ENCODE measurements at places on chromosomes 6 and 20.

- peak; percentile 19 for DNase-seq
These were observed 3.8 kb upstream of the EEF1A2 start for GRCh38 chr20:63502671-63503172.

- DNase-seq, result no peak
These were observed 22.1 kb downstream of the DEK start for GRCh38 chr6:18242062-18242851.

- no peak for DNase-seq
These were observed 1.4 kb upstream of the CLPSL2 start for GRCh38 chr6:35775031-35775430.

- DNase-seq, result no peak
These were observed 18.3 kb downstream of the BPIFB1 start for GRCh38 chr20:33301192-33301930.

- DNase-seq, result no peak
These were observed 254.7 kb downstream of the FARS2 start for GRCh38 chr6:5516036-5516435.

GRCh38 chr6:71452697-71453370 lies 164.2 kb downstream of the OGFRL1 start:
- DNase-seq, result no peak

DNA sequence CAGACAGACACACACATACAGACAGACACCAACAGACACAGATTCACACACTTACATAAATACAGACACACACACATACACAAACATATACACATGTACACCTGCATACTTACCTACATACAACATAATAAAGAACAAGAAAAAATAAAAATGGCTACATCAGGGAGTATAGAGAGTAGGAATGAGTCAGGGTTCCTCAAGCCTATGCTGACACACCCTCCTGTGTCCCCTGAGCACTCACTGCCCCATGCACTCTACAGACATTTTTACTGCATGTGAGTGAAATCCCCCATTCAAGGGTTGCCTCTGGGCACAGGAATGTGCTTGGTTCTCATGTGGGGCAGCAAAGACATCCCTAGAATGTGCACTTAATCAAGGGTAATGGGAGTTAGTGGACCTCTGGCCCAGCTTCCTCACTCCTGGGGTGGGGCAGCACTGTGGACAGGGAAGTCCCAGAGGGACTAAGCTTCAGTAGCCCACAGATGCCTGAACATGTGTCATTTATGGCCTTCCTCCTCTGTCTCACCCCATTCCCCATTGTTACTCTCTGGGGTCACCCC lies 185.9 kb upstream of the FOXA2 start:
- DNase-seq, result no peak

- DNase-seq, result no peak
These were observed 33.8 kb upstream of the LRRC1 start for GRCh38 chr6:53761036-53761435.

GRCh38 chr6:144844596-144844995 lies 559.5 kb downstream of the UTRN start:
- no peak for DNase-seq

DNA sequence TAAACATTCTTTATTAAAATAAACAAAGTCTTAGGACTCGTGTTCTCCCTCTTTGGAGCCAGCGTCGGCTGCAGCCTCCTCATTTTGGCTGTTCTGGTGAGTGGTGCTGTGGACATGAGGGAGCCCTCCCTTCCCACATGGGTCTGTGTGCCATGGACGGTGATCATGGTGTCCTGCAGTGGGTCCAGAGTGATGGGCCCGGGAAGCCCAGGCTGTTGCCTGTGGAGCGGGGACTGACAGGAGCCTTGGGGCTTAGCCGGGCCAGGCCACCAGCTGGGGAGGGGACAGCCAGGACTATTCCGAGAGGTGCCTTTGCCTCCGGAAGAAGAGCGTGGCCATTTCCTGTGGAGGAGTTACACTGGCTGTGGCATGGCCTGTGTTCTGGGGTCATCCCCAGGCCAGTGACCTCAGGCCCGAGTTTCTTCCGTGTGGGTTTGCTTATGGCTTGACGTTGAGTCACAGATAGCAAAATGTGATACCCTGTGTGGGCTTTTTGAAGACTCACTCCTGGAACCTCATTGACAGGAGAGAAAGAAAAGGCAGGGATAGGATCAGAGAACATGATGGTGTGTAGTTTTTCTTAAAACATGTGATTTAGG lies 153.4 kb downstream of the DTNBP1 start:
- DNase-seq, result no peak

GRCh38 chr6:32129297-32130088 lies 595 bp downstream of the FKBPL start:
- DNase-seq, result no peak

GRCh38 chr6:131182991-131183425 lies 47.7 kb downstream of the AKAP7 start:
- DNase-seq, result no peak

- DNase-seq, result no peak
These were observed 66.5 kb downstream of the DLGAP4 start for GRCh38 chr20:36372666-36373065.

- DNase-seq, result no peak
These were observed 38.9 kb upstream of the LAMP5 start for GRCh38 chr20:9475456-9475855.

GRCh38 chr20:41135888-41136679 lies 1.3 kb upstream of the PLCG1 start:
- DNase-seq, result no peak

DNA sequence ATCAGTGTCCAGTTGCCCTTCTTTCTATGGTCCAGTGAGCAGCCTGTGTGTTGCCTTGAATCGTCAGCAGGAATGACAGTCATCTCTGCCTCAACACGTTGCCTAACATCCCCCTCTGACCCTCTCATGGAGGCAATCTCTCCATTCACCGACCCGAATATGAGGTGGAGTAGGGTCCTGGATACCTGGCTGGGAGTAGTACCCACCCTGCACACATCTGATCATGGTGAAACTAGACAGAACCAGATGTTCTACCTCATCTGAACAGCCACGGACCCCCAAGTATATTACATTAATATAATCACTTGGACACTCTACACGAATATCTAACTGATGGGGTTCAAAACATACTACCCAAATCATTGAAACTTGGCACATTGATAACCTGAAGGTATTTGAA lies 77.0 kb upstream of the COL21A1 start:
- DNase-seq, result no peak

GRCh38 chr6:45727819-45728449 lies 287.7 kb downstream of the CLIC5 start:
- no peak for DNase-seq

DNA sequence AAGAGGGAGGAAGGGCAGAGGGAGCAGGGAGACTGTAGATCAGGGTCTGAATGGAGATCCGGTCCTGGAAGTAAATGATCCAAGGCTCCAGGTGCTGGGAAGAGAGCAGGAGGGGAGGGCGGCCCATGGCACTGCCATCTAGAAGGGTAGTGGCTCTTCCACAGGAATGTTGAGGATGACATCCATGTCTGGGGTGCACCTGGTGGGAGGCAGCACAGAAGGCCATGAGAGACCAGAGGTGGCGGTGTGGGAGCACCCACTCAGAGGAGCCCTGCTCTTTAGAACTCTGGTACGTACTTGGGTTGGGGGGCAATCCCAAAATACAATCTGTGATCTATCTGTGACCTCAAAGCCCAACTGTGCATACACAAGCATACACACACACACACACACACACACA lies 13.5 kb downstream of the DEFB132 start:
- DNase-seq, result no peak

GRCh38 chr6:105608711-105609374 lies 206.0 kb upstream of the PREP start:
- DNase-seq, result no peak

DNA sequence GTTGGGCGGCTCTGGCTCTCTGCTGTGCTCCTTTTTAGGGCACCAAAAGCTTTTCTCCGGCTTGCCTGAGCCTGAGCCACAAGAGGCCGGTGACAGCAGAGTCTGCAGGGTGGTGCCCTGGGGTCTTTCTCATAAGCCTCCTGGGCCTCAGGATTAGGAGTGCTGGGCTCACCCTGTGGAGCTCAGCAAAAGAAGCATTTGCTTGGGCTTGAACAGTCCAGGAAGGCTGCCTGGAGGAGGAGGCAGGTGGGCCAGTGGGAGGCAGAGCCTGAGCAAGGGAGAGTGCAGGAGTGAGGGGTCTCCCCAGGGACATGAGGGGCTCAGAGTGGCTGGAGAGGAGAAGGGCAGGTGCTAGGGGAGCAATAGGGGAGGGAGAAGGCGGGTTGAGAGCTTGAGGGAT lies 32.9 kb upstream of the MRGBP start:
- DNase-seq, result no peak

GRCh38 chr6:168035661-168036545 lies 38.4 kb downstream of the KIF25 start:
- DNase-seq, result no peak

- no peak for DNase-seq
These were observed 671.8 kb upstream of the MARCKS start for GRCh38 chr6:113185299-113185698.

DNA sequence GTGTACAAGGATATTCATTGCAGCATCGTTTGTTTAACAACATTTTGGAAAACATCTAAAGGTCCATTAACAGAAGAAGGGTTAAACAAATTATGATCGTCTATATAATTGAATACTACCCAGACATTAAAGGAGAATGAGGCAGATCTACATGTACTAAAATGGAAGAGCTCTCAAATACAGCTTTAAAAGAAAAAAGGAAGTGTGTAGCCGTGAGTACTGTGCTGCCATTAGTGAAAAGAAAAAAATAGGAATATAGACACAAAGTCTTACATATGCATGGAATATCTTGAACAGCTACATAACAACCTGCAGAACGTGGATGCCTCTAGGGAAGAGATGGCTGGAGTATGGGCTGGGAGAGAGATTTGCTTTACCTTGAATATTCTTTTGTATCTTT lies 37.9 kb downstream of the PRDM1 start:
- DNase-seq, result no peak

GRCh38 chr6:34743625-34744293 lies 13.5 kb upstream of the SNRPC start:
- no peak for DNase-seq

DNA sequence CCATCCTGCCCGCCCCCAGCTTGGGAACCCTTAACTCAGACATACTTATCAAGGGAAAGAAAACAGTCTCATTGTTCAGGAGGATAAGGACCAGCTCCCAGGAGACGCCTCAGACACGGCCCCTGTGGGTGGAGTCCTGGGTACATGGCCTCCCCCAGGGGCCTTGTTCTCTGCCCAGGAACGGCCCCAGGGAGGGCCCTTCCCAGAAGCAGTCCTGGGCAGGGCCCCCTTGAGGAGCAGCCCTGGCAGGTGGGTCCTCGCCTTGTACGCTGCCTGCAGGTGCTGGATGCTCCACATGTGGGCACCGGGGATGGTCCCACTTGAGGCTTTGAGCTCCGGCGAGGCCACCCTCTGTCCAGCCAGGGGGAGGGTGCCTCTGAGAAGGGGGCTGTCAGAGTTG lies 4.5 kb upstream of the GATA5 start:
- DNase-seq, result no peak

DNA sequence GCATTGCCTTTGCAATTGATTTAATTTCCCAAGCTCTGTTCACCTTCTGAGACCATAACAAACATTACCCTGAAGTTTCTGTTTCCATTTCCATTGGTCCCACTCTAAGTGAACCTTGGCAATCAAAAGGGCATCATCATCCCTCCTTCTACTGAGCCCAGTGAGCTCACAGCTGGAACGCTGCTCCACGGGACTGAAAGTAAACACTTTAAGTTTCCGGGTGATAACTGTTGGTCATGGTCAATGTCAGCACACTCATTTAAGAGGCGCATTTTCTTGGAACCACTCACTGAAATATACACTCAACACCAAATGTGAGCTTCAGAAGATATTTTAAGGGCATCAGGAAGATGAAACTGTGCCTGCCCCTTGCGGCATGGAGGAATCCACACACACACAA lies 37.1 kb upstream of the RPS6KA2 start:
- no peak for DNase-seq

DNA sequence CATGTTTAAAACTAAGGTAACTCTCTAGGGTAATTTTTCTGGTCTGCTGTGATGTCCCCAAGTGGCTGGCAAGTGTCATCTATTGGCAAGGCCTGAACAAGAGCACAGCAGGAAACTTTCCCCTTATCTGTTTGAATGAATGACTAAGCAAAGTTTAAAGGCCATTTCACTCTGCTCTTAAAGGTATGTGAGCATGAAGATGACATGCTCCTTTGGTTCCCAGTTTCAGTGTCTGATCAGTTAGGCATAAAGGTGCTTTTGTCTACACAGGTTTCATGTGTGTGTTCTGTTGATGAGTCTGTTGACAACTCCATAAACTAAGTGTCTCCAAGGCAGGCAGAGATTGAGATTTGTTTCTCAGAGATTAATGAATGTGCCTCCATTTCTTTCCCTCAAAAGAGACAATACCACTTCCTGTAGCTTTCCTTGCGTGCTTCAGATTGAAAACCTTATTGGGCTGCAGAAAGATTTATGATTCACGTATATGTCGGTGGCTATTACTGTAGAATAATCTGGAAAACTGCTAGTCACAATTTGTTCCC lies 83.9 kb downstream of the MAP3K7 start:
- DNase-seq, result no peak

DNA sequence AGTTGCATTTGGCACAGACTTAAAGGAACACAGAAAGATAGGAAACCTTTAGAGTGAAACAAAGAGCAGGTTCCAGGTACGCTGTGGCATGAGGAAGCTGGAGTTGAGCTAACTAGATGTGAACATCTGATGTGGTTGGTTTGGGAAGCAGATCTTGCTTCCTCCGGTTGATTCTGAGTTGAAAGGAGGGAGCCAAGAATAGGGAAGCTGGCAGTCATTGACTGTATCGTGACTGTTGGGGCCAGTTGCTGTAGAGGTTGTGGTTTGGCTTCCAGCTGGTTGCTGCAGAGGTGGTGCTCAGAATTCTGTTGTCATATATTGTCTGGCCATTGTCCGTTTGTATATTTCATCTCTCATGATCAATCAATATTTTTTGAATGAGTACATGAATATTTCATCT lies 325.9 kb downstream of the PLCB1 start:
- no peak for DNase-seq

DNA sequence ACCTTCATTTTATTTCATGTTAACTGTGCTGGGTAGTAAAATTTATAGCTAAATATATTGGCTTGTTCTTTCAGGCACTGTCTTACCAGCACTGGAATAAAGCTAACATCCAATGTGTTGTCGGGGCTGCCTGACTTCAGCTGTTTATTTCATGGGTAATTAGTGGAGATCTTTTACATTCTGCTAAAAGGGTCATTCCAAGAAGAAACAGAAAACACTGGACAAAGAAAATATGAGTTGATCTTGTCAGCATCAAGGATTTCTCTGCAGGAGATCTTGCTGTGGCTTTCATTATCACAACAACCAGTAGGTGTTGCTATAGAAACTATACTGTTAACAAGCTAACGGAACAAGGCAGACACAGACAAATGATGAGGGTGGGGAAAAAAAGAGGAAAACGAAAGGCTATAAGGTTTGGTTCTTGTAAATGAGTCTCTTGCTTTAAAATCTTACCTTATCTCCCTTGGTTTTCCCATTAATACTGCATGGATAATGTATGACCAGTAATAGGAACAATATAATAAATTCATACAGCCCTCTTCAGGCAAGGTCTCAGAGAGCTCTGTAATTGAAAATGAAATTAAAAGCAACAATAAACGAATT lies 206.8 kb downstream of the SIM1 start:
- no peak for DNase-seq

Measured in CD4-positive, alpha-beta T cell (primary cell).